ENCODE measurements at places on chromosomes 6 and 20. TPM values are rescaled to one million over a fixed set of nuclear protein-coding genes. Genes with fewer than 3 reads are reported as not detected.
A peak's percentile ranks its signal among the peaks of the same experiment; 100 is the strongest.

The ENPP5 gene
- 2.7 TPM for total RNA-seq

The ADGRF5 gene
- total RNA-seq: 352 TPM

The CTCFL gene
- not detected for total RNA-seq

The MOCS3 gene
- total RNA-seq: 1.6 TPM

The UBD gene
- total RNA-seq: 0.77 TPM

The SNAP25 gene
- not detected for total RNA-seq

The COL21A1 gene
- 3.2 TPM for total RNA-seq

The DYNLT2 gene
- total RNA-seq: 6.3 TPM

The OOEP gene
- total RNA-seq: not detected

The GLP1R gene
- total RNA-seq: not detected

The ANGPT4 gene
- total RNA-seq: 1.6 TPM

The OXT gene
- 2.7 TPM for total RNA-seq

The ISM1 gene
- 2.3 TPM for total RNA-seq

The SNX21 gene
- total RNA-seq: 38.4 TPM

The MMP24 gene
- 25.4 TPM for total RNA-seq

The RAB44 gene
- total RNA-seq: 3.1 TPM

GRCh38 chr6:25682324-25682723, 30.3 kb downstream of the SCGN start:
- no peak overlapping the region for H3K4me3 ChIP-seq
- no peaks in the 10 kb centered on the region for H3K36me3 ChIP-seq
- H3K4me1 ChIP-seq: no peaks in the 10 kb centered on the region
- no peak for DNase-seq
- no peaks in the 10 kb centered on the region for H3K27me3 ChIP-seq

- H3K36me3 ChIP-seq: peaks cover 7% of the 10 kb centered on the region
- no peak for DNase-seq
- H3K4me1 ChIP-seq: peaks cover 84% of the 10 kb centered on the region
- H3K4me3 ChIP-seq: no peak overlapping the region
Observed at GRCh38 chr6:11207199-11207968, 25.1 kb downstream of the NEDD9 start.

DNA sequence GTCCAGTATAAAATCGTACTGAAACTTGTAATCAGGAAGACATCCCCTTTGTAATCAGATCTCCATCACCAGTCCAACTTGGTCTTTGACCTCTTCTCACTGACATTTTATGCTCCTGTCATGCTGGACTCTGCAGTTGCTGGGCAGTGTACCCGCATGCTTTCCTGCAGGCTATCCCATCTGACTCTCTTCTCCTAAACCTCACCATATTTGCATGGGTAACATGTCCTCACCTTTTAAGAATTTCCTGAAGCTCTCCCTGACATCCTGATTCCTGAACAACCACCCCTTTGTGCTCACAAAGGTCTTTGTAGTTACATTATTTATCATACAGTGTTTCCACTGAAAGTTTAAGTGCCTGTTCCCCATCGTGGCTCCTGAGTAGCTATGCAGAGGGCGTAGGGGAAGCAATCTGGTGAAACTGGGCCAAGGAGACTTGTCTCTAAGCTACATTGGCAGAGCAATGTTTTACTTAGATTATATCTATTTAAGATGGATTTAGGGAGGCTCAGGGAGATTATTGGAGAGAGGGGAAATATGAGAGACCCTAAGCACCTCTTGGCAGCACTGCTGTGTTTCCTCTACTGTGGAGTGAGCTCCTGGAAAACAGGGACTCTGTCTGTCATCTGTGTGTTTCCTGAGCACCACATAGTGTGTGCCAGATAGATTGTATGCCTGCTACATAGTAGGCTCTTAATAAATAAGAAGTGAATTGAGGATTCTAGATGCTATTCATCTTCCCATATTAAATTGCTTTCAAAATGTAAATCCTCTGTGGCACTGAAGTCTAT, 124.0 kb downstream of the LAMA2 start:
- H3K4me3 ChIP-seq: no peak overlapping the region
- no peak overlapping the region for H3K27ac ChIP-seq
- no peaks in the 10 kb centered on the region for H3K27me3 ChIP-seq
- DNase-seq: no peak
- no peaks in the 10 kb centered on the region for H3K4me1 ChIP-seq

DNA sequence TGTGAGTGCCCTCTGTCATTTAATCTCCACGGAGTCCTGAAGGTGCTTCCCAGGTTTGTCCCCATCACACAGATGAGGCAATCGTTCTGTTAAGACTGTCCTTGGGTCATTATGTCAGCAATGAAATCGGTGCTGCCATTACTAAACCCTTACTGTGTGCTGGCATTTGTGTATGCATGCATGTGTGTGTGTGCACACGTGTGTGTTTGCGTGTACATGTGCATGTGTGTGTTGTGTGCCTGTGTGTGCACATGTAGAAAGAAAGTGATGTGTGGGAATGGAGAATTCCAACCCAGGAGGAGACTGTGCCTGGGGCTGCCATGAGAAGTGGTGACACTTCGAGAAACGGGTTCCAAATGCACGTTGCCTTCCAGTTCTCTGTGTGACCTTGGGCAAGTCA, 110.3 kb downstream of the CDH26 start:
- H3K4me1 ChIP-seq: no peaks in the 10 kb centered on the region
- H3K4me3 ChIP-seq: no peak overlapping the region
- no peaks in the 10 kb centered on the region for H3K27me3 ChIP-seq
- no peak overlapping the region for H3K27ac ChIP-seq

- H3K27ac ChIP-seq: no peak overlapping the region
- H3K36me3 ChIP-seq: no peaks in the 10 kb centered on the region
- H3K4me1 ChIP-seq: no peaks in the 10 kb centered on the region
- DNase-seq: no peak
- H3K4me3 ChIP-seq: no peak overlapping the region
- no peaks in the 10 kb centered on the region for H3K27me3 ChIP-seq
Observed at GRCh38 chr6:88870717-88871330, 92.6 kb downstream of the RNGTT start.

- no peak for DNase-seq
- peaks cover 18% of the 10 kb centered on the region for H3K4me1 ChIP-seq
- peak overlapping the region; percentile 42 for H3K27ac ChIP-seq
- H3K36me3 ChIP-seq: no peaks in the 10 kb centered on the region
Observed at GRCh38 chr6:119449331-119450156, 100.0 kb upstream of the MAN1A1 start.

DNA sequence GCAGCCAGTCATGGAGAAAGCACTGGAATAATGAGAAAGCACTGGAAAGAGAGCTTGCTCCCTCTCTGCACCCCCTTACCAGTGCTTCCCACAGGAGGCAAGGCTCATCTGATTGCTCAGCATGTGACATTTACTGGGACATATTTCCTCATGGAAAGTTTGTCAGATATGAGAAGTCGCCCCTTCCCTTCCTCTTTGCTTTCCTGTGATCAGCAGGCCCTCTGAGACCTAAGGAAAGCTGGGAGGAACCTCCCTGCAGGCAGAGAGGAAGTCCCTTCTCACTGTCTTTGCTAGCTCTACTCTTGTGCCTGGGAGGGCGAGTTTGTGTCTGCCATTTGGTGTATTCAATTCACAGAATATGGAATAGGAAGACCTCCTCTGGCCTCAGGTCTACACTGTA, 283.8 kb downstream of the ALDH8A1 start:
- no peak overlapping the region for H3K27ac ChIP-seq
- peak; percentile 23 for DNase-seq
- no peaks in the 10 kb centered on the region for H3K27me3 ChIP-seq
- no peaks in the 10 kb centered on the region for H3K4me1 ChIP-seq

GRCh38 chr6:22668717-22669116, 99.4 kb downstream of the HDGFL1 start:
- no peaks in the 10 kb centered on the region for H3K27me3 ChIP-seq
- no peaks in the 10 kb centered on the region for H3K36me3 ChIP-seq
- no peak for DNase-seq
- H3K4me1 ChIP-seq: no peaks in the 10 kb centered on the region
- H3K4me3 ChIP-seq: no peak overlapping the region

GRCh38 chr6:122130026-122130348, 269.5 kb upstream of the HSF2 start:
- H3K4me3 ChIP-seq: no peak overlapping the region
- DNase-seq: no peak
- H3K27ac ChIP-seq: no peak overlapping the region
- H3K27me3 ChIP-seq: no peaks in the 10 kb centered on the region

GRCh38 chr6:18990059-18990978, 603.2 kb downstream of the RNF144B start:
- H3K4me1 ChIP-seq: no peaks in the 10 kb centered on the region
- no peak overlapping the region for H3K4me3 ChIP-seq
- peak; percentile 58 for DNase-seq
- H3K36me3 ChIP-seq: no peaks in the 10 kb centered on the region
- H3K27ac ChIP-seq: no peak overlapping the region

GRCh38 chr20:57664476-57664875, 44.2 kb upstream of the ZBP1 start:
- H3K4me3 ChIP-seq: no peak overlapping the region
- H3K27me3 ChIP-seq: no peaks in the 10 kb centered on the region
- peaks cover 16% of the 10 kb centered on the region for H3K4me1 ChIP-seq
- no peaks in the 10 kb centered on the region for H3K36me3 ChIP-seq

DNA sequence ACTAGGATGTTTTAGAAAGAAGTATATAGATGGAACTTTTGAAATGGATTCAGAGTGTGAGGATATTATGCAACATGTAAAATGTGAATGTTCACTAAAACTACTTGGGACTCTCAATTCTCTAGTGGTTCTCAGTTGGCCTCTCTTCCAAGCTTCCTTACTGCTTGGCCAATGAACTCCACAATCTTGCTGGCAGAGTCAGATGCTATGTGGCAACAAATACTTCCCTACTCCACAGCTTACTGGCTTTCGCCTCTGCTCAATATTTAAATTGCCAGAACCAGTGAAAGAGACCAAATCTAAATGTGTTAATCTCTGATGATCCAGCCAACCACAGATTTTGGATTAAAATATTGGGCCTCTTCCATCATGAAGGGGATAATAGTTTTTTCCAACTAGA, 138.4 kb downstream of the HTR1B start:
- H3K27ac ChIP-seq: no peak overlapping the region
- H3K4me1 ChIP-seq: no peaks in the 10 kb centered on the region
- DNase-seq: no peak
- no peak overlapping the region for H3K4me3 ChIP-seq
- no peaks in the 10 kb centered on the region for H3K36me3 ChIP-seq
- H3K27me3 ChIP-seq: no peaks in the 10 kb centered on the region

- H3K4me1 ChIP-seq: no peaks in the 10 kb centered on the region
- H3K4me3 ChIP-seq: no peak overlapping the region
- no peaks in the 10 kb centered on the region for H3K36me3 ChIP-seq
- H3K27me3 ChIP-seq: no peaks in the 10 kb centered on the region
Observed at GRCh38 chr6:16420337-16420714, 181.9 kb downstream of the GMPR start.

- no peak for DNase-seq
- H3K4me3 ChIP-seq: no peak overlapping the region
- no peaks in the 10 kb centered on the region for H3K27me3 ChIP-seq
- no peaks in the 10 kb centered on the region for H3K4me1 ChIP-seq
- H3K27ac ChIP-seq: no peak overlapping the region
Observed at GRCh38 chr6:66849843-66850242, 1142.8 kb upstream of the EYS start.

DNA sequence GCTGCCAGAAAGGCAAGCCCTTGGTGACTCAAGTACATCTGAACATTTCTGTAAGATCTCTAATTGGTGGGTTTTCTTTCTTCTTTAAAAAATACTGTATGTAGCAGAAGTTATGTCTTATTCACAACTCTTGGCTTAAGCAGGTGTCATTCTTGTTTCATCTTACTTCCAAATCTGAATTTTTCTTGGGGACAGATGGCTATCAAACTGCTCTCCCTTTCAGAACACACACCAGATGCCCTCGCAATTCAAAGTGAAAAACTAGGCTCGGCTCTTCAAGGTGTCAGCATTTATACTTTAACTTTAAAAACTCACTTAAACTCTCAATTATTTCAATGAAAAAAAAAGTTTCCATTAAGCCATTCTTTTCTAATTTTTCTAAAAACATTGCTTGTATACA, 49.7 kb downstream of the PAK5 start:
- H3K27ac ChIP-seq: no peak overlapping the region
- no peak for DNase-seq
- H3K27me3 ChIP-seq: no peaks in the 10 kb centered on the region
- no peaks in the 10 kb centered on the region for H3K36me3 ChIP-seq

DNA sequence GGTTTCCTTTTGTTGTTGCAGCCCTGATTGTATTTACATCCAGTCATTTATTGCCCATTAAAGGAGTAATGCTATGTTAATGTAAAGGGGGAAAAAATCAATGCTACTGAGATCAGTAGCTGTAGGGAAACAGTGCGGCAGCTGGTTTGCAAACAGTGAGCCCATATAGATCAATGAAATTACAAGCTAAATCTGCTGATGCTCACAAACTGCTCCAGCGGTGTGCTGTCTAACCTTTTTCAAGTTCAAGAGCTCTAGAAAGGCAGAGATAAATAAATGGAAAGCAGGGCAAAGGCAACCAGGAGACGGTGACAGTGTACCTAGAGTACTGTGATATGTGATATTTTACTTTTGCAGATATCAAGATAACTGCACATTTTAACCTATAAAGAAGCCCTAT, 449.0 kb upstream of the MMS22L start:
- no peak overlapping the region for H3K4me3 ChIP-seq
- no peak for DNase-seq
- no peaks in the 10 kb centered on the region for H3K36me3 ChIP-seq
- no peak overlapping the region for H3K27ac ChIP-seq

DNA sequence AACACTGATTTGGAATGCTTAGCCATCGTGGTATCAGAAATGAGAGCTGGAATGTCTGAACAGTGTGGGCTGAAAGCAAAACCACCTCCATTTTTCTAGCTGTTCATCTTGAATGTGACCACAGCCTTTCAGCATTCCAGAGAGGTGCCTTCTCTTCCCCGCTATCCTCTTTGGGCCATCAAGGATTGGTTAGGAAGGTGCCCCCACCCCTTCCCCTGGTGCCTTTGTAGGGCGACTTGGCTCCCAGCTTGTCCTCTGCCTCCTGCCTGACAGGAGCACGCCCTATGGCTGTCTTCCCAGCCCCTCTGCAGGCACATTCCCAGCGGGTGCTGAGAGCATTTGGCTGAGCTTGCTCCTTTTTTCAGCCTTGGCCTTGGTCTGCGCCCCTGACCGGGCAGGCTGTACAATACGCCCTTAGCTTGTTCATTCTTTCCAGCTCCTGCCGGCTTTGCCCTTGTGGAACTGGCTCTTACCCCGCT, 97.5 kb downstream of the ARMC2 start:
- H3K27me3 ChIP-seq: no peaks in the 10 kb centered on the region
- no peaks in the 10 kb centered on the region for H3K36me3 ChIP-seq
- peaks cover 44% of the 10 kb centered on the region for H3K4me1 ChIP-seq
- no peak for DNase-seq
- H3K4me3 ChIP-seq: no peak overlapping the region
- peak overlapping the region; percentile 80 for H3K27ac ChIP-seq

DNA sequence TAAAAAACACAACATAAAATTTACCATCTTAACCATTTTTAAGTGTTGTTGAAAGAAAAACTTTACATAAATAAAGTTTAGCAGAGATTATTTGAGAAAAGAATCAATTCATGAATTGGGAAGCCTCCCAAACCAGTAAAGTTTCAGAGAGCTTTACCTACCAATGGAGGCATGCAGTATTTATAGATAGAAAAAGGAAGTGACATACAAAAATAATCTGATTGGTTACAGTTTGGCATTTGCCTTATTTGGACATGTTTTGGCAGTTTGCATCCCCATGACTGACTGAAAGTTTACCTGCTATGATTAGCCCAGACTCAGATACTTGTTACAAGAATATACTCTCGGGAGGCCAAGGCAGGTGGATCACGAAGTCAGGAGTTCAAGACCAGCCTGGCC, 3.7 kb upstream of the CMTR1 start:
- no peak for DNase-seq
- no peak overlapping the region for H3K27ac ChIP-seq
- H3K4me1 ChIP-seq: peaks cover 14% of the 10 kb centered on the region
- H3K36me3 ChIP-seq: no peaks in the 10 kb centered on the region
- no peak overlapping the region for H3K4me3 ChIP-seq

Data from upper lobe of left lung (tissue), 6 donors.